IMR-90 (cell line): ENCODE measurements at places on chromosomes 3 and 15. TPM values are rescaled to one million over a fixed set of nuclear protein-coding genes. Genes with fewer than 3 reads are reported as not detected.
A peak's percentile ranks its signal among the peaks of the same experiment; 100 is the strongest.

The RLBP1 gene
- not detected in 2 replicates for total RNA-seq

The TM4SF1 gene
- total RNA-seq: 232 and 366 TPM in 2 replicates

DNA sequence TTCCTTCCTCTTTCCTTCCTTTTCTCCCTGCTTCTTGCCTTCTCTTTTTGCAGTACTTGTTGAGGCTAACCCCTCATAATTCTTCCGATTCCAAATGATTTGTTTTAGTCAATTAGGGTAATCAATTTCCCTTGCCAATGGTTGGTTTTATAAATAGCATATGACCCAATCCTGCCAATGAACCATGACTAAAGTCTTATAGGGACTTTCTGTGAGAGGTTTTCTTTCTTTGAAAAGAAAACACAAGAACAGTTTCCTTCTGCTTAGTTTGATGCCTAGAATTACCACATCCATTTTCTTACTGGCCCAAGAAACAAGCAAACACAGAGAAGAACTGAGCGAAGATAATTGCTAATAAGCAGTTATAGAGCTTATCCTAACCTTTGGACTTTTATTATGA lies 292.5 kb upstream of the SATB1 start:
- no peak for DNase-seq

DNA sequence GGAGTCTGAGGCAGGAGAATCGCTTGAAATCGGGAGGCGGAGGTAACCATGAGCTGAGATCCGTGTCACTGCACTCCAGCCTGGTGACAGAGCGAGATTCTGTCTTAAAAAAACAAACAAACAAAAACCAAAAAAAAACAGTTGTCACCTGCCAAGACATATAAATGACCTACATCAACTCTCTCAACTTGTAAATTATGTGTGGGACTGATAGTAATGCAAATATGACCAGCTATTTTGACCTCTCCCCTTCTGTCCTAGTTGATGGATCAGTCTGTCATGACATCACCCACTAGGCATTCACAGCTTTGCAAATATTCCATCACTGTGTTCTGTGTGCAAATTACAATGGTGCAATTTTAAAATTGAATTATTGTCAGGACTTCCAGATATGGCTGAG lies 175.4 kb downstream of the EBLN2 start:
- no peak for DNase-seq

- no peak for DNase-seq
These were observed 228.0 kb downstream of the XXYLT1 start for GRCh38 chr3:195042743-195043606.

GRCh38 chr3:52983828-52984227 lies 62.0 kb downstream of the SFMBT1 start:
- DNase-seq: no peak

The CAV3 gene
- 0.28 and 0.36 TPM in 2 replicates for total RNA-seq

GRCh38 chr3:14773281-14773680 lies 45.5 kb upstream of the FGD5 start:
- no peak for DNase-seq

The DCBLD2 gene
- 196 and 275 TPM in 2 replicates for total RNA-seq

GRCh38 chr3:171113716-171114115 lies 87.2 kb upstream of the SLC2A2 start:
- DNase-seq: no peak

- no peak for DNase-seq
These were observed 81.9 kb upstream of the ADPGK start for GRCh38 chr15:72865486-72865885.

DNA sequence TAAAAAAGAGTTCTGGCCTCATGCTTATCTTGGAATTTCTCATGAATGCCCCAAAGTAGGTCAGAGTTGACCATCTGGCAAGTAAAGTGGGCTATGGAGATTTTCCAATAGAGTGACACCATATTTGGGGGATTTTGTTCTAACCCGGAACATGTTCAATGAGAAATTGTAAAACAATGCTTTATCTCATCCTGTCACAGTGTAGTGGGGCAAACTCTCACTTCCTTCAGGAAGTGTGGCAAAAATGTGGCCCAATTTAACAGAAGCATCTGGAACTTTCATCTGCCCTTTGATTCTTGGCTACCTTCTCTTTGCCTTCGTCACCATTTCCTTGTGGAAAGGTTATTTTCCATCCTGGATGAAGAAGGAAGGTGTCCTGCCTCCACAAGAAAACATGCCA lies 70.8 kb downstream of the ADAMTS9 start:
- DNase-seq: no peak

- DNase-seq: no peak
These were observed 216.4 kb downstream of the TLE3 start for GRCh38 chr15:69881302-69881670.

DNA sequence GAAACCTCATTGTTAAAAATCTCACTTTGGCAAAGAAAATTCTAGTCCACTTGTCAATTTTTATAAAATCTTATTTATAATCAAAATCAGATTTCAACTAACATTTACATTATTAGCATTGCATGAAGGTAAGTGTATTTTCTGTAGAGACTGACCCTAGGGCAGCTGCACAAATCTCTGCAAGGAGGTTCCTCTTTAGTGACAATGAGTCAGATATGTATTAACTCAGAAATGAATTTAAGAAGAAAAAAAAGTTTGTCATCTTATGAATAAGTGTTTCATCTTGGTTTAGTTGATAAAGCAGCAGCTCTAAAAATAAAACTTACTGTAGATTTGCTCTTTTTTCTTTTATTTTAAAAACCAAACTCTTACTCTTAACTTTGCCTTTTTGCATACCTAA lies 9.0 kb upstream of the GNB4 start:
- no peak for DNase-seq

GRCh38 chr15:33701304-33701696 lies 267.0 kb upstream of the CHRM5 start:
- DNase-seq: no peak

- DNase-seq: peak; percentile 64
These were observed 3.1 kb upstream of the ANPEP start for GRCh38 chr15:89817701-89818280.

The CADPS gene
- not detected in 2 replicates for total RNA-seq

The NANOGP8 gene
- total RNA-seq: not detected in 2 replicates

DNA sequence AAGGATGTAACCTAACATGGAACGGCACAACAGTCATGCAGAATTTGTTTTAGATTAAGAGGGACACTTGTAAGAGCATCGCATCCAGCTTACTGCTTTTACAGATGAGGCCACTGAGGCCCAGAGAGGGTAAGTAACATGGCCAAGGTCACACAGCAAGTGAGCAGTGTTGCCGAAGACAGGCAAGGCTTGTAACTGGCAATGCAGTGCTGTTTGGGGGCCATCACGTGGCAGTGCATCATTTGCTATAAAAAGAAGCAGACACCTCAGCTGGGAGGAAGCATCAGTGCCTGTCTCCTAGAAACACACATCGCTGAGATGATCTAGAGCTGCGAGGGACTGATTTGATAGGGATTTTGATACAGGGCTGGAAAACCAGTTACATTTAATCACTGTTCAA lies 108.2 kb upstream of the PROK2 start:
- DNase-seq: no peak

The MED12L gene
- total RNA-seq: 0.18 and 0.28 TPM in 2 replicates

The SSUH2 gene
- under 0.01 TPM in 1 of 2 replicates, not detected in the other for total RNA-seq

The SLC28A2 gene
- not detected in 2 replicates for total RNA-seq

DNA sequence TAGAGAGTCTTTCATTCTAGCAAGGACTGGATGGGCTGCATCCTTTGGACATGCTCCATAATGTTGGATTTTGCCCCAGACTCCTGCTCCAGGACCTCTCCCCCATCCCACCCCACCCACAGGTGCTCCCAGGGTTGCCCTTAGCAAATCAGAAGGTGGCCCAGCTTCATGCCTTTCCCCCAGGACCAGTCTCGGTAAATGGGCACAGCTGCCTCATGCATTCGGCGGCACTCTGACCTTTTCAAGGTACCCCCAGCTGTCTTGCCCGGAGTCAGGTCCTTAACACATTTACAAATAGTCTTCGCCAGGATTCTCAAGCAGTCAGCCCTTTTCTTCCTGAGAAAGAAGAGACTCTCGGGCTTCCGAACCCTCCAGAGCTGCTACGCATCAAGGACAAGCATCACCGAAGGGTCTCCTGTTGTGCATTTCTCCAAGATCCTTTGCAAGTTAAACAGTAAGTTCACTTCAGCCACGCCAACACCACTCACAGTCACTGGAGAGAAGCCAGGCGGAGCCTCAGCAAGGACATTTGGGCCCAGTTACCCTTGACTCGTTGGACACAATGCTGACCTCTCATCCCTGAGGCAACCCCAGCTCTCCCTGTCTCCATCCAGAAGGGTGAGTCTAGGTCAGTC lies 287.8 kb downstream of the FAM43A start:
- DNase-seq: no peak

GRCh38 chr15:48336940-48337339 lies 5.7 kb downstream of the DUT start:
- DNase-seq: peak; percentile 11

- DNase-seq: peak; percentile 76
These were observed 15.3 kb upstream of the PTPN23 start for GRCh38 chr3:47365213-47366153.

DNA sequence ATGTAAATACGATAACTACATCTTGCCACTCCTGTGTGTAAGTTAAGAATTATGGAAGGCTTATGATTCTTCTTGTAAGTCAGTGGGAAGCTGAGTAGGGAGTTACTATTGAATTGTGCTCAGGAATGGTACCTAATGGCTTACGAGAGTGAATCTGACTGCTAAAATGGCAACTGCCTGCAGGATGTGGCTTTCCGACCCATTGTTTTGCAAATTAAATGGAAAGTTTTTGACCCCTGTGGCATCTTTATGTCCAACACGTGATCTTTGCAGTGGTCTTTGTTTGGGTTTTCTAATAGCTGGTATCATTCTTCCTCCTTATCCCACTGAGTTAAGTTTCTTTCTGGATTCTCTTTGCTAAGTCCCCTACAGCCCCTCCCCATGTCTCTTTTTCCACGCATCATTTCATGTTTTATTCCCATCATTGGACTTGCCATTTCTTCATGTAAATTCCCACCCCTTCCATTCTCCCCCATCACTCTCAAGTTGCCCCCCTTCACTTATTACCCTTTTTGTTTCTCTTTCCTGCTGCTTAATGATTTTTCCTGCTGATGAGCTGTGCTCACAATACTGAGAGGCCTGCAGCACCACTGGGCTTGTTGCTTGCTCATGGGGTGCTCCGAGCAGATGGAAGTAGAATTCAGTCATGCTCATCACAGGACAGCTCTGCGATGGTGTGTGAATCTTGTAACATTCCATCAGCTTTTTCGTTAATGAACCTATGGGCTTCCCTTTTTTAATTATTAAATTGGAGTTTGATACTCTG lies 428.2 kb upstream of the IL12A start:
- DNase-seq: no peak

- no peak for DNase-seq
These were observed 73.8 kb downstream of the AAGAB start for GRCh38 chr15:67180514-67181191.

GRCh38 chr3:194134231-194134756 lies 1.7 kb upstream of the HES1 start:
- no peak for DNase-seq

- DNase-seq: no peak
These were observed 345.0 kb downstream of the GRM7 start for GRCh38 chr3:7205962-7206361.

- DNase-seq: no peak
These were observed 234.6 kb upstream of the CBLB start for GRCh38 chr3:106103383-106103782.

The CCDC13 gene
- 0.18 and 0.28 TPM in 2 replicates for total RNA-seq

- no peak for DNase-seq
These were observed 273.3 kb upstream of the ZPLD1 start for GRCh38 chr3:102161384-102162006.

The BRPF1 gene
- 15.6 and 16.4 TPM in 2 replicates for total RNA-seq

DNA sequence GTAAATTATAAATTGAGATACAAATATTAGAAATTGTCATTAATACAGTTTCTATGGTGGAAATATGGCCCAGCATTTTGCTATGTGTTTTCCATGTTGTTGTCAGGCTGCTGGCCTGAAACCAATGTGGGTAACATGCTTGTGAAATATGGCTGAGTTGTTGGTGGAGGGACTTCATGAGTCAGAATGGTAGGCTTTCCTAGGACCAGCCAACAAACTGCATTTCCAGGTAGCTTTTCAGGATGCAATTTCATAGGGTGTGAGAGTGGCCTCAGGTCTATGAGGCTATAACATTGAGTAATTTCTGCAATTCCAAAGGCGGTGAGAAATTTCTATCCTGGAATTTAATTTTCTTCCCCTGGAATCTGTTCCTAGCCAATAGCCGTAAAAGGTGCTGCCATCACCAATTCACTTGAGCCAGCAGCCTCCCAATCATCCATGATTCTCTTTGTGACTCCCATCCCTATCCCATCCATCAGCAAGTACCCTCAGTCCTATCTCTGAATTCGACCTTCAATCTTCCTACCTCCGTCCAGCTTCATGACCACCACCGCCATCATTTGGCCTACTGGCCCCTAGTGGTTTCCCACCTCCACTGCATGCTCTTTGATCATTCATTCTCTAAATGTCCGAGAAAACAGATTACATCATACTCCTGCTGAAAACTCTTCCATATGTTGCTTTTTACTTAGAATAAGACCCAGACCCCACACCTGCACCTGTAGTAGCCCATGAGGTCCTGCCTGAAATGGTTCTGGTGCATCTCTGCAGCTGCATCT lies 276.6 kb upstream of the CFAP20DC start:
- no peak for DNase-seq

The SLC4A7 gene
- 50.4 and 86.7 TPM in 2 replicates for total RNA-seq

The LYZL4 gene
- total RNA-seq: not detected in 2 replicates

The CCR5 gene
- total RNA-seq: not detected in 2 replicates

GRCh38 chr3:161879470-161879869 lies 382.9 kb downstream of the OTOL1 start:
- no peak for DNase-seq

The IL1RAP gene
- total RNA-seq: 9.4 and 11.3 TPM in 2 replicates

The PLCB2 gene
- 0.18 and 0.28 TPM in 2 replicates for total RNA-seq

GRCh38 chr15:61444585-61444984 lies 215.5 kb upstream of the RORA start:
- no peak for DNase-seq

The GXYLT2 gene
- 11.1 and 11.4 TPM in 2 replicates for total RNA-seq

DNA sequence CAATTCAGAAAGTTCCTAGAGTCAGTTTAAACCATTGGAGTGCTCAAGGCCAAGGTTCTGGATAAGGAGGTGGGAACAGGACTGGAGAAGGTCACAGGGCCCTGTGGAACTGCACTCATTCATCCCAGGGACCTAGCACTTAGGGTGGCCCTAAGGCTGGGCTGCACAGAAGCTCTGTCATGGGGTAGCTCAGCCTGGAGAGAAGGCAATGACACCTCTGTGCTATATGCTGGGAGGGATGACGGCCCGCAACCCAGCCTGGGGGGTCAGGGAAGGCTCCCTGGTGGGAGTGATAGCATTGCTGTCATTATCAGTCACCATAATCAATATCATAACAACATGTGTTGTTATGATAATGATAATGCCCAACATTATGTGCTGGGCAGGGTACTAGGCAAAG lies 13.4 kb downstream of the RBP1 start:
- no peak for DNase-seq

The TIMMDC1 gene
- 44.2 and 52.5 TPM in 2 replicates for total RNA-seq
